ENCODE measurements at places on chromosomes 6 and 20. TPM values are rescaled to one million over a fixed set of nuclear protein-coding genes. Genes with fewer than 3 reads are reported as not detected.

DNA sequence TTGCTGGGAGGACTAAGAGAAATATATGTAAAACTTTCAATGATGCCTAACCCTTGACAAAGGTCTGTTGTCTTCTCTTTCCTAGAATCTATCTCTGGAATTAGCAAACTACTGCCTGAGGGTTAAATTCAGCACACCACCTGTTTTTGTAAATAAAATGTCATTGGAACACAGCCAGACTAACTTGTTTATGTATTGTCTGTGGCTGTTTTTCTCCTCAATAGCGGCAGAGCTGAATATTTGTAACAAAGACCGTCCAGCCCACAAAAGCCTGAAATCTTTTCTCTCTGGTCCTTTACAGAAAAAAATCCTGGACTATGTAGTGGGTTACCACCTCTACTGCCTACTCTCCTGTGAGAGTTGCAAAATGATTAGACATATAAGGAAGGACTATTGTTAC lies 33.3 kb upstream of the SYNDIG1 start:
- DNase-seq, result no peak

- DNase-seq, result no peak
These were observed 101.5 kb downstream of the SGK1 start for GRCh38 chr6:134216301-134217010.

GRCh38 chr20:57470212-57470522 lies 54.8 kb downstream of the CTCFL start:
- no peak for DNase-seq

GRCh38 chr6:134689641-134690040 lies 260.3 kb downstream of the ALDH8A1 start:
- DNase-seq, result no peak

DNA sequence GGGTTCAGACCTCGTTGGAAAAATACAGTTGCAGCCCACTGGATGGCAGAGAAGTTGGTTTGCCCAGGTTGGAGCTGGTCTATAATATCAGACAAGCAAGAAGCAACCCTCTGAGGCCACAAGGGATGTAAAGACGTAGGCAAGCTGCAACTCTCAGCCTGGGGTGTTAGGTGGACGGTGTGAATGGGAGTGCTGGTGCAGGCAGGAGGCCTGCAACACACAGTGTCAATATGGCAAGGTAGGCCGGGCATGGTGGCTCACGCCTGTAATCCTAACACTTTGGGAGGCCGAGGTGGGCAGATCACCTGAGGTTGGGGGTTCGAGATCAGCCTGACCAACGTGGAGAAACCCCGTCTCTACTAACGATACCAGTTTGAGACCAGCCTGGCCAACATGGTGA lies 10.5 kb downstream of the VPS16 start:
- DNase-seq, result no peak

DNA sequence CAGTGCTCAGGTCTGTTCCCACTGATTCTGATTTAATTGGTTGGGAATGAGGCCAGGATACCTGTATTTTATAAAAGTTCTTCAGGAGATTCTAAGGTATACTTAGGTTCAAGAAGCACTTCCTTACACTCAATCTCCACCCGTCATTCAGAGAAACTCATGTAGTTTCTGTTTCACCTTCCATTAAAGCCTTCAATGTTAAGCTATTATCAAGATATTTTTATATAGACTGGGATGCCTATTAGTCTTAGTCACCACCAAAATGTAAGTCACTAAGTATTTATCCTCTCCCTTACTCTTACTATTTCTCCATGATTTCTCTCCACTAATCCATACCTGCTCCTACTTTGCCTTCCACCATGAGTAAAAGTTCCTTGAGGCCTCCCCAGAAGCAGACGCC lies 38.1 kb upstream of the GCLC start:
- DNase-seq, result no peak

DNA sequence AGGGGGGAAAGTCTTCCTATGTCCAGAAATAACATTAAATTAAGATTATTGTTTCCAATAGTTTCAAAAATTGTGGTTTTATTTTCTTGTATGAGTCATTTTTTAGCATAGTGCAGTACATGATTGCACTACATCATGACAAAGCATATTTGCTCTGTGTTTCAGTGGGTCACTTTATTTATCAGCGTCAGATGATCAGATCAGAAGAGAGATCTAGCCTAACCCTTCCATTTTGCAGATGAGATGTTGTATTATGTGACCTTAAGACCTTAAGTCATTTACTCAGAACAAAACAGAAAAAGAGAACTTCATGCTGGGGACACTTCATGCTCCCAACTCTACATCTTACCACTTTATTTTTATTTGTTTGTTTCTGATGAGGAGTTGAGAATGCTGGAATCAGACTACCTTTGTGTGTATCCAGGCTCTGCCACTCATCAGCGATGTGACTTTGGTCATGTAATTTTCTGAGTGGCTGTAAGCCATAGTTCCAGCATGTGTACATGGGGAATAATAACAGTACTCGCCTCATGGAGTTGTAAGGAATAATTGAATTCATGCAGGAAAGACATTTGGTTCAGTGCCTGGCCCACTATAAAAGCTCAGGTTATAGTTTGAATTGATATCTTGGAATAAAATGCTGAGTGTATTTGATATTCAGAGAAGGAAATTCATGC lies 13.5 kb downstream of the EYA4 start:
- DNase-seq, result no peak

GRCh38 chr6:92150553-92150952 lies 1268.8 kb downstream of the EPHA7 start:
- DNase-seq, result no peak

Gene MCHR2
- not detected for total RNA-seq

GRCh38 chr6:82842721-82843120 lies 222.9 kb downstream of the UBE3D start:
- DNase-seq, result no peak

GRCh38 chr20:859751-860231 lies 26.3 kb downstream of the FAM110A start:
- no peak for DNase-seq

DNA sequence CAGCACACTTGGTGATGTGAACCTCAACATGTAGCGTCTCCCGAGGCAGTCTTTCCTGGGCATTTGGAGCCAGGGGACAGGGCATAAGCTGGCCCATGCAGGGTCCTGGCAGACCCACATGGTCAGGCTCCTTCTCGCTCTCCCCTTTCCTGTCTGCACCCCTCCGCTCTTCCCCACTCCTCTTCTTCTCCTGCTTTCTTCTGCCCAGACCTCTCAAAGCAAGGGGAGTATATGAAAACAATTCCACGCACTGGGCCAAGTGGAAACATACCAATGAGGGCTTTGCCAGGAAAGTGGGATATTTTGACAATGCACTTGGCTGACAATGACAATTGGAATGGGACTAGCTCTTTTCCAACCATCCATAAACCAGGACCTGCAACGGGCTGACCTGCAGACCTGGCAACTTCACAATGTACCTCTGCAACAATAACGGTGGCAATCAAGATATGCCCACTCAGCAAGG lies 58.9 kb upstream of the TRAF3IP2 start:
- DNase-seq, result no peak
